NCI-H1417 (cell line): ENCODE measurements at places on chromosomes 12 and 14.
A peak's percentile ranks its signal among the peaks of the same experiment; 100 is the strongest.

- peak; percentile 81 for DNase-seq
Observed at GRCh38 chr14:67934087-67934486, 114.5 kb downstream of the RAD51B start.

DNA sequence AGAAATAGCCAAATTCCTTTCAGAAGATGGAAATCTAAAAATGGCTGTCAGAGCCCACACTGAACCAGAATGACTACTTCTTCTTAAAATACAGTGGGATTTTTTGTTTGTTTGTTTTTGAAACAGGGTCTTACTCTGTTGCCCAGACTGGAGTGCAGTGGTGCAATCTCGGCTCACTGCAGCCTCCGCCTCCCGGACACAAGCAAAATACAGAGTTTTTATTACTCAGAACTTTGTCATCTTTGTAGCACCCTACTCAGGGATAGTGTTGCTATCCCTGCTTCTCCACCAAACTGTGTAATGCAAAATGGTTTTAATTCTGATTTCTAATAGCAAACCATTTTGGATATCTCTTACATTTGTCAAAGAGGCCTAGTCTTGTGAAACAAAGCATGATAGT is 16.4 kb downstream of the ZNF410 start:
- no peak for DNase-seq

- no peak for DNase-seq
Observed at GRCh38 chr12:9096563-9097176, 19.0 kb downstream of the A2M start.

- DNase-seq = no peak
Observed at GRCh38 chr12:57368349-57369095, 62.3 kb downstream of the R3HDM2 start.

DNA sequence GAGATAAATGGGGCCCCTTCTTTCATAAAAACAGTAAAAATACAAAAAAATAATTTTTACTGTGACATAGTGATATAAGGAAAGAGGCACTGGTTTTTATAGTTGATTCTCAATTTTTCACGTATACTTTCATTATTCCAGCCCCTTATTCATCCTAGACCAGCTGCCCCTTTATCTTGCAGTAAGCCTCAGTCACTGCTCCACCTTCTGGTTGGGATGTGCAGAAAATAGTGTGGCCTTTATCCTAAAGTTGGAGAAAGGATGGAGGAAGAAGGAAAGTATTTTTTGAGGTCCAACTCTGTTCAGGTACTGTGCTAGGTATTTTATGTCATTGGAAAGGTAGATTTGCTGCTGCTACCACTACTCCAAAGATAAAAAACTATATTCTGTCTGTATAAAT is 172.7 kb downstream of the ANO6 start:
- peak; percentile 12 for DNase-seq

GRCh38 chr12:65584016-65584415 is 240.3 kb upstream of the HMGA2 start:
- no peak for DNase-seq

- peak; percentile 92 for DNase-seq
Observed at GRCh38 chr14:89399594-89400068, 17.4 kb downstream of the FOXN3 start.

DNA sequence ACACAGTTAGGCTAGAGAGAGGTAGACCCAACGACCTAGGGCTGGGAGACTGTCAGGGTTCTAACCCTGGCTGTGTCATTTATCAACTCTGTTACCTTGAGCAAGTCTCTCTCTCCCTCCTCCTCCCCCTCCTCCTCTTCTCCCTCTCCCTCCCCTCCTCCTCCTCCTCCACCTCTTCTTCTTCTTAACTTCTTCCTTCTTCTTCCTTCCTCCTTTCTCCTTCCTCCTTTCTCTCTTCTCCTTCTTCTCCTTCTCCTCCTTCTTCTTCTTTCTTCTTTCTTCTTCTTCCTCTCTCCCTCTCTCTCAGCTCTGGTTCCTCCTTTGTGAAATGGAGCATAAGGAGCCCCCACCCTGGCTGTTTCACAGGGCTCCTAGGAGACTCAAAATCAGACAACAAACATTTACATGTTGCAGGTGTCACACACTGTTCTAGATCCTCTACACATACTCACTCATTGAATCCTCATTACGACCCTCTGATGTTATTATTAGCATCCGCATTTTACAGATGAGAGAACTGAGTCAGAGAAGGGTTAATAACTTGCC is 2.2 kb upstream of the KCNH3 start:
- no peak for DNase-seq

DNA sequence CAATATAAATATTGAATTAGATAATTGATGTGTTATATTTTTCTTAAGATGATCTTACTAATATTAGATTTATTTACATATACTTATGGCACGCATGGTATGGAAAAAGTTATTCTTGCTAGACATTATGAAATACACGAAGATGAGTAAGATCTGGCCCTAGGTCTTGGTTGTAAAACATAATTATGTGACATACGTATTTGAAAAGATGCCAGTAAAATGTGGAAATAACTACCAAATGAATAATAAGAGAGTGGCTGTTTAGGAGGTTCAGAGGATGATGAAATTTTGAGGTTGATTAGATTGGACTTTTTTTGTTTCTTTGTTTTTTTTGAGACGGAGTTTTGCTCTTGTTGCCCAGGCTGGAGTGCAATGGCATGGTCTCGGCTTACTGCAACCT is 41.3 kb downstream of the FANCM start:
- no peak for DNase-seq

DNA sequence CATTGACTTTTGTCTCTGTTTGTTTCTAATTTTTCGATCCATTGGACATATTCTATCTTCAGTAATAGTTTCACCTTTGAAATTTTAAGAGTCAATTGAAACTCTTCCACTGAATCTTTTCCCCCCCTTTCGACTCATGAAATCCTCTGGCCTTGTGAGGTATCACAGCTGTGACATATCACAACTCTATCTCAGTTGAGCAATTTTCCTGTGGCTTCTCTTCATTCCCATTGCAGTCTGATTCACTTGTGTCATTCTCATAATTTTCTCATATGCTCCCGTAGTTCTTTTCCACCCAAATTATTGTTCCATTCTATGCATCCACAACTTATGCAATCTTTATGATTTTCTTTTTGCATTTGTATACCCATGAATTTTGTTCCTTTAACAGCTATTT is 261.6 kb downstream of the DACT1 start:
- DNase-seq = no peak

DNA sequence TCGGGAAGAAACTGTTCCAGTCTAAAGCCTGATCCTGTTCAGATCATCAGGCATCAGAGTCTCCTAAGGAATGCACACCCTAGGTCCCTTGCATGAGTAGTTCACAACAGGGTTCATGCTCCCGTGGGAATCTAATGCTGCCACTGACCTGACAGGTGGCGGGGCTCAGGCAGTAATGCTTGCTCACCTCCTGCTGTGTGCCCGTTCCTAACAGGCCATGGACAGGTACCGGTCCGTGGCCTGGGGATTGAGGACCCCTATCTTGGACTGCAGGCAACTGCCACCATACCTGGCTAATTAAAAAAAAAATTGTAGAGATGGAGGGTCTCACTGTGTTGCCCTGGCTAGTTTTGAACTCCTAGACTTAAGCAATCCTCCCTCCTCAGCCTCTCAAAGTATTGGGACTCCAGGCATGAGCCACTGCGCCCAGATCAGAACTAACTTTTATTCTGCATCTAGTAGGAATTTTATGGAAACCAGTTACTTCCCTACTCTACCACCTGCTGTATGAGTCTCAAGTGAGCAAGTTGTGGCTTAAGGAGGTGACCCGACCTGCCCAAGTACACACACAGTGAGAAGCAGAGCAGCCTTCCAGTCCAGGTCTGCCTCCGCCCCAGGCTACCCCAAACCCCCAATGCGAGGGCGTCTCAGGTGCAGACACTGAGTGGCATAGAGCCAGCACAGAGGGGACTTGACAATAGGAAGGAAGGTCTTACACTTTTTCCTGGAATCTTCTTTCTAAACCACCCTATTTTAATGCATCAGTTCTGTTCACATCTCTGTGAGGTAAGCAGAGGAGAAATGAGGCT is 2.5 kb upstream of the PAPLN start:
- no peak for DNase-seq

DNA sequence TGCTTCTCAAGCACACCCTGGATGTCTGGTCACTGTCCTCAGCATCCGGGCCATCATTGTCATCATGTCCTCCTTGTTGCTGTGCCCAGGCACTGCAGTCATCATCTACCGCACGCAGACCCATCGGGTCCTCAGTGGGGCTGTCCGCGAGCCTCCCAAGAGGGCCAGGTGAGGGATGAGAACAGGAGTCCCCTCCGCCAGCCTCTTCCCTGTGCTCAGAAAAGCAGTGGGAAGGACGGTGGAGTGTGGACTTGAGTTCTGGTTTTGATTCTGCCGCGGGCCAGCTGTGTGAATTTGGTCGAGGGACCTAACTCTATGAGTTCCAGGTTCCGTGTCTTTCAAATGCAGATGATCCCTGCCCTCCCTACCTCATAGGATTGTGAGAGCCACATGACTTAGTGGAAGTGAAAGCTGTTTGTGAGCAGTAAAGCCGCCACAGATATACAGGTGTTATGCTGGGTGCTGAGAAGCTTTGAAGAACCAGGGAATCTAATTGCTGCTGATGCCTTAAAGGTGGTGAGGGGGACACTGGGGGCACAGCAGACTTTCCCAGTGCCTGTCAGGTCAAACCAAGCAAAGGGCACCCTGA is 122.9 kb upstream of the RAP1B start:
- no peak for DNase-seq
